ENCODE measurements at places on chromosomes 16 and 17.

- no peak for DNase-seq
These were observed 56.7 kb upstream of the TOB1 start for GRCh38 chr17:50922721-50923405.

DNA sequence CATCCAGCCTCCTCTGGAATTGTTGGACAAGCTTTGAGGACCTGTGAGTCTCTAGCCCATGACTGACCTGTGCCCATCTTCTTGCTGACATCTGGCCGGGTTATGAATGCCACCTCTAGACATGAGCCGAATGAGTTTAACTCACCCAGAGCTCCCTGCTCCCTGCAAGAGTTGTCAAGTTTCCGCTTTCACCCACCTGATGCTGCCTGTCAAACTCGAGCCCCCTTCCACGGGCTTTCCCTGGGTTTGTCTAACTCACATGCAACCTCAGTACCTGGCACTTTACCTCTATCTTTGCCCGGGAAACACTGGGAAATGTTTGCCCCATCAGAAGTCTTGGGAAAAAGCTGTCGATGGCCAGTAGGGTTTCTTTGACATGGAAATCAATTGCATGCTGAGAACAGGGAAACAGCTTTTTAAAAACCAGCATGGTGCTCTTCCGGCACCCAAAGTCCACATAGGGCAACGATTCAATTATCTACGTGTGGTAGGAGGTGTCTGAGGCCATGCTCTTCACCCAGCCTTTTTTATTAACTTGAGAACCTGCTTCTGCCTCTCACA, 33.8 kb upstream of the DNAH17 start:
- no peak for DNase-seq

GRCh38 chr16:28082624-28083023, 19.1 kb upstream of the GSG1L start:
- DNase-seq = no peak

DNA sequence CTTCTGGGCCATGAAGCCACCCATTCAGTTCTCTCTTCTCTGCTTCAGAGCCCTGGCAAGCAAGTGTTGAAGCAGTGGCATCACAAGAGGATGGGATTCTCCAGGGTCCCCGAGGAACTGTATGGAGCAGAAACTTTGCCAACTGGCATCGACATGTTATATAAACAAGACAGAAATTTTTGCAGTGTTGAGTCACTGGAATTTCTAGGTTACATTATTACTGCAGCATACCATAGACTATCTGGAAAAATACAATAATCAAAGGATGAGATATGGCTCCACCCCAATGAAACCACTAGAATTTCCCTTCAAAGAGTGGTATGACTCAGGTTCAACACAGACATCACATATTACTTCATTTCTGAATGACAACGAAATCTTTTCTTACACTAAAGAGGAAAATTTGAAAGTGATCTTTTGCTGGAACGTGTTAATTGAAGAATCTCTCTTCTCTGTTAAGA, 343.0 kb upstream of the DYNLRB2 start:
- DNase-seq = no peak

- DNase-seq = no peak
These were observed 5.4 kb downstream of the FASN start for GRCh38 chr17:82092628-82092994.
